ENCODE measurements at places on chromosomes 6 and 20.

DNA sequence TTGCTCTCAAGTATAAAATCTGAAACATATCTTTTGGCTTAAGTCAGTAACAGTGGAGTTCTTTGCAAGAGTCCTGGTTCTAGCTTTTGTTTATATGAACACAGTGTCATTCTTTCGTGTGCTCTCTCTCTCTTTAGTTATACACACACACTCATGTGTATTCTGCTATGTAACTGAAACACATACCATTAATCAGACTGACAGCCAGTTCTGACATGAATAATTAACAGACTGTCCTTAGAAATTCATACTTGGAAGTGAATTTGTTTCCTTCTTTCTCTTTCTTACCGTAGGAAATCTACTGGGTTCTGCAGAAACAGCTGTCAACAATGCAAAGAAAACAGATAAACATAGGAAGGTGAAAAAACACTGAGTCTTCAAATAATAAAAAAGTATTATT lies 2.5 kb downstream of the MCM9 start:
- DNase-seq = no peak

GRCh38 chr6:150201285-150201684 lies 58.4 kb downstream of the PPP1R14C start:
- DNase-seq = no peak

- DNase-seq = no peak
Observed at GRCh38 chr20:8153281-8153908, 21.3 kb downstream of the PLCB1 start.

DNA sequence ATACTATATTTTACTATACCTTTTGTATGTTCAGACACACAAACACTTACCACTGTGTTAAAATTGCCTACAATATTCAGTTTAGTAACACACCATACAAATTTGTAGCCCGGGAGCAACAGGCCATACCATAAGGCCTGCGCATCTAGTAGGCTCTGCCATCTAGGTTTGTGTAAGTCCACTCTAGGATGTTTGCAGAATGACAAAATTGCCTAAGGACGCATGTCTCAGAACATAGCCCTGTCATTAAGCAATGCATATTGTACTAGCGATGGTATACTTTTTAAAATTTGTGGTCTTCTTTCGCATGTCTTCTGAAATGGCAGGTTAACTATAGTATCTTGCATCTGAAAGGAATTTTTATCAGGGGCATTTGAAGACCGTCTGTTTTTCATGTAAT lies 26.6 kb upstream of the MAP7 start:
- no peak for DNase-seq

- no peak for DNase-seq
Observed at GRCh38 chr20:3162080-3162611, 2.5 kb upstream of the FASTKD5 start.

DNA sequence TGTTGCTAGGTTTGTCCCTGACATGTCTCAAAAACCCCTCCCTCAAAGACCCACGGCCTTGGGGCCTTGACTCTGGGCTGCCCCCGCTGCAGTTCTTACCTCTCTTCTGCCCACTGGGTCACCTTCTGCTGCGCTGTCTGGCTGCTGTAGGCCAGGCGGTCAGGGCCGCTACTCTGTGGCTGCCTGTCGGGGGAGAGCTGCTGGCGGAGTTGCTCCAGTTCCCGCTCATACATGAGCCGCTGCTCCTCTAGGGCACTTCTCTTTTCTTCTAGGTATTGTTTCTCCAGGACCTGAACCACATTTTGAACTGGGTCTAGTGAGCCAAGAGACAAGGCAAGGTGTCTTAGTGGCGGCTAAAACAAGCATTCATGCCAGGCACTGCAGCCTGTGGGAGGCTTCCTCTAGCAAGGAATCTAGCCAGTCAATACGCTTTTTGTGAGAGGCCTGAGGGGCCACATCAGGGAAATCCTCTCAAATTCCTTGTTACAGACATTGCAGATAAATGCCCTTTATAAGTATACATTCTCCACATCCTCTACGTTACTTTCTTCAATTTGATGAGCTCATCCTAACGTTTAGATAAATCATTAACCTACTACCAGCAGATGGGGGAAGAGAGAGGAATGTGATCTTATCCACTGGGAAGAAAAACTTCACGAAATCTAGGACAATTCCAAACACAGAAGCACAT lies 110.3 kb upstream of the NUP153 start:
- no peak for DNase-seq

DNA sequence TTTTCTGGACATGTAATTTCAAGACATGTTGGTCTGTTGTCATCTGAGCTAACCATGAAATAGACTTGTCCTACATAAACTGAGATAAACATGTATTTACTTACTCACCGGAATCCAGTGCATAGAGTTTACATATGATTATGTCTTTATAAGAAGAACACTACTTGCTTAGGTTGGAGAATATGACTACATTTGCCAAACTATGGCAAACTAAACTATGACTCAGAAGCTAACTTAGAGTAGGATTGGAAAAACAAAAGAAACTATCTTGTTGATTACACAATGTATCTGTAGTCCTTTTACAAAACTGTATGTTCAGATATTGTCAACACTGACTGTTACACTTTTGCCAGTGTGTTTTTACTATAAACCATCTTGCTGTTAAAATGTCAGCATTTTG lies 113.3 kb downstream of the CRYBG1 start:
- no peak for DNase-seq

DNA sequence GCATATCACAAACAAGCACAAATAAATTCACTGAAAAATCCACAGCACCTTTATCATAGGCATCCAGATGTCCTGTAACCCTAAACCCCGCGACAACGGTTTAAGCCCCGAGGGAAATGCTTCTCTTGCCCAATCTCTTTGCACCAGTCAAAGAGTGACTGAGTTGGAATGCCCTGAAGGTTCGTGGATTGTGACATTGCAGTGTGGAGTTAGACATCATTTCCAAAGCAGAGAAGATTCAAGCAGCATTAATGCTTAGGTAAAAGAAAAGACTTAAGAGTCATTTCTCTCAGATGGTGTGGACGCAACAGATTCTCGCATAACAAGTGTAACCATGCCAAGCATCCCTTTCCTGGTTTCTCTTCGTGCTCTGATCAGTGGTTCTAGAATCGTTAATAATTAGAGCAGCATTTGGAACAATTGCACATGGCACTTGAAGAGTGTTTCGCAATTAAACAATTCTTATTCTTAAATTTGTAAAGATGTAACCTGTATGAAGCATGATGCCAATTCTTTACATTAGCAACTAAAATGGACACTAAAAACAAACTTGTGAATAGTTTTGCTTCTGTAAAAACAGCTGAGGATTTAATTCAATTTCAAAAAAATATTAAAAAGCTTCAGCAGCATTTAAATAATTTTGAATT lies 121.6 kb downstream of the HIVEP2 start:
- DNase-seq = no peak

- peak; percentile 19 for DNase-seq
Observed at GRCh38 chr6:7108196-7108963, 619 bp downstream of the RREB1 start.

DNA sequence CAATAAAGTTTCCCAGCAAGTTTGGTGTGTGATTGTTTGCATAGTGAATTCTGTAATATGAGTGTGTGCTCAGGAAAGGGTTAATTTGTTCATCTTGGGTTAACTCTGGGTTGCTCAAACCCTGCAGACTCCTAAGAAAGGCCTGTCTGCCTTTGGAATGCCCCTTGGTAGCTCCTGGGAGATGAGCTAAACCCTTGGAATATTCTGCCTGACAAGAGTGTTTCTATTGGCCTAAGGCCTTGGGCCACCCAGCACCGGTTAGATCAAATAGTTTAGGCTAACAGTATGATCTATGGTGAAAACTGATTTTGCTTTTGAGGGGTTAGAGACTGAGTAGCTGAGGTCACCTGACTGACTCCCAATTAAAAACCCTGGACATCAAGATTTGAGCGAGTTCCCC lies 248.3 kb downstream of the GRM1 start:
- DNase-seq = no peak

DNA sequence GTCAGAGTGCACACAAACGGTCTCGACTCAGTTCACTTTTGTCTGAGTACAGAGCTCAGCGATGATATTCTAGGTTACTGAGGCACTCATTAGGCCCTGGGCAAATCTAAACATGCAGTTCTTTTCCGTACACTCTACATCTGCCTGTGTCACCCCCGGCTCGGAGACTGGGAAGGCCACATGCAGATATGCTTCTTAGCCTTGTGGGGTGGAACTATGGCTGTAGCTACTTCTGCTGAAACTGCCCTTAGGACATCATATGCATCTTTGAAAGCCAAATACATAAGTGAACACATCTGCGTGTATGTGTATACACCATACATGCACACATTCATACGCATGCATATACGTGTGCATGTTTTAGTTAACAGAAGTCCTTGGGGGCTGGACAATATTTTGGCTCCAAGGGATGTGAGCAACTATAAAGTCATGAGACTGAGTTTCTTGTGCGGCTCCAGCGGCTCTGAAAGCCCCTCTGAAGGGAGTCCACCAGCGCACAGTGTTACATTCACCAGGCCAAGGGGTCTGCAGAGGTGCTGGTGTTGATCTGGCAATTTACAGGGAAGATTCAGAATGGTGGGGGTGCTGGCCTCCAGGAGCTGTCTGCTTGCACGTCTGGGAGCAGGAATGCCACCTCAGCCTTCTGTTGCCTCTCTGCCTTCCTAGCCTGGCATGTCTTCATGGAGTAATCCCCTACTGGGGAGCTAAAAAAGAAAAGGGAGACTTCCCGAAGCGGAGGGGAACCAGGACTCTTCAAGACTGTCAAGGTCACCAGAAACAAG lies 31.6 kb downstream of the PSMG4 start:
- DNase-seq = no peak

DNA sequence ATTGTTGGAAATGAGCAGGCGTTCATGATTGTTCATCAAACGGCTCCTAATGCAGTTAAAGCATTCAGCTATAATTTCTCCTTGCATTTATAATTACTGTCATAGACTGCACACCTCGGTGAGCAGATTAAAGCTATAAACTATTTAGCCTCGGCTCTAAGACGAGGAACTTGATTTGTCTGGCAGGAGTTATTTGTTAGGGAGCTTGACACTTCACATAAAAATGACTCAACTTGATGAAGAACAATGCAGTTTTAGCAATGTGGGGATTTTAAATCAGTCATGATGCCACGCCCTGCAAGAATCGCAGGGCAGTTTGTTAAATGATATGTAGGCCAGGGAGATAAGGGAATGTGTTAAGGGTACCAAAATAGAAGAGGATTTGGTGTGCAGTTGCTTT lies 290.2 kb downstream of the TSHZ2 start:
- no peak for DNase-seq

DNA sequence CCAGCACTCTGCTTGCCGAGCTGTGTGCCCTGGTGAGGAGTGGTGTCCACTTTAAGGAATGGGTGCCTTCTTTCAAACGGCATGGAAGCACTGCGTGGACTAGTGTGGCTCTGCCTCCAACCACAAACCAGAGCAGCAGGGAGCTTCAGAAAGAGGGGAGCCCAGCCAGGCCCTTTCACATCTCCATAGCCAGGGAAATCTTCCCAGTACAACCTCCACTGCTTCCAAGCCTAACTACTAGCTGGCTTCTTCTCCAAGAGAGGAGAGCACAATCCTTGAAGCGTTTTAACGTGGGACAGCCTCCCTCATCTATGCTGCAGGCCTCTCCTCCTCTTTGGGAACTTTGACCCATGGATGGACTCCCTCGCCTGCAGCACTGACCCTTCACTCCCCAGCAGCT lies 26.7 kb downstream of the TNXB start:
- no peak for DNase-seq

Measured in activated CD8-positive, alpha-beta memory T cell treated with anti-CD3 and anti-CD28 coated beads for 48 hours (primary cell).